ENCODE measurements at places on chromosomes 1 and 21.

GRCh38 chr1:90402893-90403849, 313.9 kb downstream of the BARHL2 start:
- no peak for DNase-seq

- no peak for DNase-seq
These were observed 29.8 kb downstream of the FHAD1 start for GRCh38 chr1:15276691-15277446.

DNA sequence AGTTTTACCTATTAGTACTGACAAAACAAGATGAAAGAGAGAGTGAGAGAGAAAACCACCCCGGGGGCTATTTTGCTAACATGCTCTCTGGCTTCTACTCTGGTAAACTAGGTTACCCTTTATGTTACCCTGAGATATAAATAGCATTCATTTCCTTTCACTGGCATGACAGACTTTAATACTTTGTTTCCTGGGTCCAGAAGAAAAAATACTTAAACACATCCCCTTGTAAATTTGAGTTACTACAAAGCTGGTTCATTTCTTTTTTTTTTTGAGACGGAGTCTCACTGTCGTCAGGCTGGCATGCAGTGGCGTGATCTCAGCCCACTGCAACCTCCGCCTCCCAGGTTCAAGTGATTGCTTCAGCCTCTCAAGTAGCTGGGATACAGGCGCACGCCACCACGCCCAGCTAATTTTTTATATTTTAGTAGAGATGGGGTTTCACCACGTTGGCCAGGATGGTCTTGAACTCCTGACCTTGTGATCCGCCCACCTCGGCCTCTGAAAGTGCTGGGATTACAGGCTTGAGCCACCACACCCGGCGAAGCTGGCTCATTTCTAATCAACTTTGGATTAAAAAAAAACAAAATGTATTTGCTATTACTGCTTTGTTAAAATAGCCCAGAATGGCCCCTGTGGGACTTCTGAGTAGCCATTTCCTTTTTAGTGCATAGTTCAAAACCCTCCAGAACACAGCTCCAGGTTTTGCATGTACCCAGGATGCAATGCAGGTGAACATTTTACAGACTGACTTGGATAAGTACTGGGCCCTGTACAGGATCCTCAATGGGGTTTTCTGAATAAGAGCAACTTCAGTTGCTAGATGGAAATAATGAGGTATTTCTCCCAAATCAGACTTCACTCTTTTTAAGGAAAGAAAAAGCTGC, 20.6 kb downstream of the INPP5B start:
- DNase-seq, result peak; percentile 79

- DNase-seq, result no peak
These were observed 59.6 kb downstream of the RPS6KC1 start for GRCh38 chr1:213110349-213111300.

GRCh38 chr1:52141513-52142219, at the start of gene ZFYVE9:
ZFYVE9 (plus strand) TSS chr1:52142089; CDS start chr1:52233207, 91,118 bp downstream.
- DNase-seq, result peak; percentile 39

GRCh38 chr1:36516372-36517010, 33.8 kb upstream of the CSF3R start:
- peak; percentile 42 for DNase-seq

DNA sequence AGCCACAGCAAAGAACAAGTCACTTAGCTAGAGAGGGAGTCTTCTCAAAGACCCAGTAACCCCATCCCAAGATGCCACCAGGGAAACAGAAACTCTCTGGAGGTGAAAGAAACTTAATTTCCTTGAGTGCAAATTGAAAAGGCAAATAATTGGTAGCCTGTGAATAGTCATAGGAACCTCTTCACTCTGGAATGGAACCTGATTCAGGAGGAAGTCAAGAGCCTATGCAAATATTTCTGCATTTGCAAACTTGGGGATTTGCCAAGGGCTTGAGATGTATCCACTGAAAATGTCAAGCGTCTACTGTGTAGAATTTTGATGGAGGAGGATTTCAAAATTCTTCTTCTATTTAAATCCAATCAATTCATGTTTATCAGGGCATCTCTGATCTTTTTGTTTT, 5.7 kb downstream of the HIVEP3 start:
- DNase-seq, result no peak

DNA sequence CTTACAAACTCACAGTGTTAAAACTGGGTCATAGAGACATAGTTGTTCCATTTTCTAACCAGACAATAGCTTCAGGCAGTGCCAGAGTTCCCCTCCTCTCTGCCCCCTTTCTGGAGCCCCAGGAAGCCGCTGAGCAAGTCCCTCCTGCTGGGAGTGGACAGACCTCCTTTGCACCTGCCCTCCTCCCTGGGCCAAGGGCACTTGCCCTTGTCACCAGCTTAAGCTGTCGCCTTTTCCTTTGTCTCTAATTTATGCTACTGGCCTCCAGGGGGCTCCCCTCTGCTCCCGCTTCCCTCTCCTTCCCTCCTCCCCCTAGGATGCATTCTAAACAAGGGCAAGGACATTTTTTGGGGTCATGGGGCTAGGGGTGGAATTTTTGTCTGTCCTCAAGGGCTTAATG, 182.4 kb downstream of the MIS18A start:
- peak; percentile 68 for DNase-seq

- no peak for DNase-seq
These were observed 49.1 kb upstream of the CCDC27 start for GRCh38 chr1:3702990-3703728.

DNA sequence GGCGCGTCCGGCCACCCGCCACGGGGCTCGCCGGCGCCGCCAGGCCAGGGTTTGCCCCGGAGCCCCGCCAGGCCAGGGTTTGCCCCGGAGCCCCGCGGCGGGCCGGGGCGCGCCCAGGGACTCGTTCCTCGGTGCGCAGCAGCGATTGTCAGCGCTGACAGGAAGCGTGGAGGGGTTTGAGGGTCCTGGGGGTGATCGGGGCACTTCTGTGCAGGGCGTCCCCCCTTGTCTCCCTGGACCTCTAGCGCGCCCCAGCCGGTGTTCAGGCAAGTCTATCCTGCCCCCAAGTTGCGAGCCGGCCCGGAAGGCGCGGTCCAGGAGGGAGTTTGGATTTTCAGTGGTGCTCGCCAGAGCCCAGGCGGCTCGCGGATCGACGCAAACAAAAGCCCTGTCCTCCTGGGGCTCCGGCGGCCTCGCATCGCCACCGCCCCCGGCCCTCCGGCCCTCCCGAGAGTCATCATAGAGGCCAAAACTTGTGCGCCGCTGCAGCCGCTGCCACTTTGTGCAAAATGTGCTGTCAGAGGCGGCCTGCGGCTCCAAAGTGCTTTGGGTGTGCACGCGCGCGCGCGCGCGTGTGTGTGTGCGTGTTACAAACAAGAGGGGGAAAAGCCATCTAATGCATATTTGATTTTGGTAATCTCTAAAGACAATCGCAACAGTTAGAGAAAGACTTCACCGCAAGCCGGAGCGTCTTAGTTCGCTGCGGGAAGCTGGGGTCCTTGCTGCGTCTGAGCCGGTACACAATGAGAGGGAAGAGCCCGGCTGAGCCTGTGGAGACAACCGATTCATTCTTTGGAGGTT, 1.0 kb downstream of the ROR1 start:
- no peak for DNase-seq

DNA sequence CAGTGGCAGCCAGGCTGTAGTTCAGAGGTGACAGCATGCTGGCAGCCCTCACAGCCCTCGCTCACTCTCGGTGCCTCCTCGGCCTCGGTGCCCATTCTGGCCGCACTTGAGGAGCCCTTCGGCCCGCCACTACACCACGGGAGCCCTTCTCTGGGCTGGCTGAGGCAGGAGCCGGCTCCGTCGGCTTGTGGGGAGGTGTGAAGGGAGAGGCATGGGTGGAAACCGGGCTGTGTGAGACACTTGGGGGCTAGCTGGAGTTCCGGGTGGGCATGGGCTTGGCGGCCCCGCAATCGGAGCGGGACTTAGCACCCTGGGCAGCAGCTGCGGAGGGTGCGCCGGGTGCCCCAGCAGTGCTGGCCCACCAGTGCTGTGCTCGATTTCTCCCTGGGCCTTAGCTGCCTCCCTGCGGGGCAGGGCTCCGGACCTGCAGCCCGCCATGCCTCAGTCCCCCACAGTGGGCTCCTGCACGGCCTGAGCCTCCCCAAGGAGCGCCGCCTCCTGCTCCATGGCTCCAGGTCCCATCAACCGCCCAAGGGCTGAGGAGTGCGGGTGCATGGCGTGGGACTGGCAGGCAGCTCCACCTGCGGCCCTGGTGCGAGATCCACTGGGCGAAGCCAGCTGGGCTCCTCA, 396.8 kb downstream of the FAM72C start:
- DNase-seq, result no peak

GRCh38 chr1:42777852-42778251, 6.9 kb upstream of the TMEM269 start:
- no peak for DNase-seq

- DNase-seq, result no peak
These were observed 13.8 kb downstream of the LRP8 start for GRCh38 chr1:53314096-53314495.
